ENCODE measurements at places on chromosomes 1 and 21.

DNA sequence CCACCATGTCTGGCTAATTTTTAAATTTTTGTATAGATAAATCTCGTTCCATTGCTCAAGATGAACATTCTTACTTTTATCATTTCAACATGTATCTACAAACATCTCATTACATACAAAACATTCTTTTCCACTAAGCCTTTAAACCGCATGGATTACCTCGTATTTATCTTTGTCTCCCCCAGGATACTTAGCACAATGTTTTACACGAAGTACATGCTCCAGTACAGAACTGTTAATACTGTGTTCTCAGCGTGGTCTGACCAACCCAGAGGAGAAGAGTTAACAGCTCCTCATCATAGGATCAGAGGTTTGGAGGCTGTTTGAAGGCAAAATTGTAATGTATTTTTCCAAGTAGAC is 7.4 kb downstream of the PIK3C2B start:
- DNase-seq = no peak

DNA sequence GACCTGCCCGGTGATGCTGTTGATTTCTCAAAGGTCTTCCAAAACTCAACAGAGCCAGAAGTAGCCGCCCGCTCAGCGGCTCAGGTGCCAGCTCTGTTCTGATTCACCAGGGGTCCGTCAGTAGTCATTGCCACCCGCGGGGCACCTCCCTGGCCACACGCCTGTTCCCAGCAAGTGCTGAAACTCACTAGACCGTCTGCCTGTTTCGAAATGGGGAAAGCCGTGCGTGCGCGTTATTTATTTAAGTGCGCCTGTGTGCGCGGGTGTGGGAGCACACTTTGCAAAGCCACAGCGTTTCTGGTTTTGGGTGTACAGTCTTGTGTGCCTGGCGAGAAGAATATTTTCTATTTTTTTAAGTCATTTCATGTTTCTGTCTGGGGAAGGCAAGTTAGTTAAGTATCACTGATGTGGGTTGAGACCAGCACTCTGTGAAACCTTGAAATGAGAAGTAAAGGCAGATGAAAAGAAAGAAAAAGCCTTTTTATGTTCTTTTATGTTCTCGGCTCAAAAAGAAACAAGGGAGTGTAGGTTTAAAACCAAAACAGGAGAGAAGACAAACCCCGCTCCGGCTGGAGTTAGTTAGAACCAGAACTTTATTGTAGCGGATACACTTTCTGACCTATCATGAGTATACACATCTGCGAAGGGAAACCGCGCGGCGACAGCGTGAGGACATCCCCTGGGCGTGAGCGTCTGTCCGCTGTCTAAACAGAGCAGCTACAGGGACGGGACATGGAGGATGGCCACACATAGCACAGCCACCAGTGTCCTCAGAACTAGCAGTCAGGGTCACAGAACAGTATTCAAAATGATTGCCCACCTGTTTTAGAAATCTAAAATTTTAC is 77.1 kb downstream of the PIK3CD start:
- DNase-seq = no peak

DNA sequence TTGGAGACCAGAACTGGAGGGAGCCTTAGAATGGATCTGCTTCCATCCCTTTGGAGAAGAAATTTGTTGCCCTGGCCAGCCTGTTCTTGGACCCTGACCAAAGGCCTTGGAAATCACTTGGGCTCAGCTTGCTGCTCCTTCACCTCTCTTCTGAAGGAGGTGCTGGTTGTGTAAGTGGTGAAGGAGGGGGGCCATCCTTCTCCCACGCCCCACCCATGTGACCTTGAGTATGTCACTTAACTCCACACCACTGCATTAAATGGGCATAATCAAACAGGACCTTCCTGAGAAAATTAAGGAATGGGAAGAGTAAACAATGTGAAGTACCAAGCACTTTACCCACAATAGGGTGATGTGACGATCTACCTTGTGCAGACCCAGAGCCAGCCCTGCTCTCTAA is 68.3 kb upstream of the GJB5 start:
- no peak for DNase-seq

DNA sequence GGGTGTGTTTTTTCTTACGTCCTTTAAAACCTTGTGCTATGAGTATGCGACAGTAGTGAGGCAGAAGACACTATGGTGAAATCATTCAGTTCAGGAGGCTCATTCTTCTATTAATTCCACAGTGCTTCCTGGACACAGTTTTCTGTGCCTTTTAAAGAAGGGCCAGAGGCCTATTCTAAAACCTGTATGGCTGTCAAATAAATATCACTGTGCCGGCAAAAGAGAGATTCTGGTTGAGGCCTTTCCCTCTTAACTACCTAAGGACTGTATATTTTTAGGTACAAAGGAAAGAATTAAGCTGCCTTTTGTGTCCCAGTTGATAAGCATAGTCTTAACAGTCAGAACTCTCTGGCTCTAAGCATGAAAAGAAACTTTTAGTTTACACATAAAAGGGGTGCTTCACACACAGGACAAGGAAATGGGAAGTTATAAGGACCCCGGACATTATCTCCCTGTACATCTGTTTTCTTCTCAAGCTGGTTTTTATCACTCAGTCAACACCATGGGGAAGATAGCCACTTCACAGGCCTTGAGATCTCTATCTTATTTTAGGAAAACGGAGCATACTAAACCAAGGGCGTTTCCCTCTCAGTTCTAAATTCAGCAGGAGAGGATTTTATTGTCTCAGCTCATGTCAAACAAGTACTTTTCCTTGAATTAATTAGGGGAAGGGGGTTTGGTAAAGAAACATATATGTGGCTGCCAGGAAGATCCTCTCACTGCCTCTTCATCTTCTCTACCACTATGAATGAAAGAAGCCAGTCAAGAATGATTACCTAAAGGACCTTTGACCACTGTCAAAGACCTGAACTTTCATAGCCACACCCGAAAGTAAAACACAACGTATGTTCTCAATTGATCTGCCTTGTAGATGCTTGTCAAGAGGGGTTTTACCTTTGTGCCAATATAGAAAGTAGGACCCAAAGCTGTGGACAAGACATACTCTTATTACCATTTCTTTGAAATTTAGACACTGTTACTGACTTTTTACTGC is 71.4 kb upstream of the HSPA13 start:
- DNase-seq = no peak

DNA sequence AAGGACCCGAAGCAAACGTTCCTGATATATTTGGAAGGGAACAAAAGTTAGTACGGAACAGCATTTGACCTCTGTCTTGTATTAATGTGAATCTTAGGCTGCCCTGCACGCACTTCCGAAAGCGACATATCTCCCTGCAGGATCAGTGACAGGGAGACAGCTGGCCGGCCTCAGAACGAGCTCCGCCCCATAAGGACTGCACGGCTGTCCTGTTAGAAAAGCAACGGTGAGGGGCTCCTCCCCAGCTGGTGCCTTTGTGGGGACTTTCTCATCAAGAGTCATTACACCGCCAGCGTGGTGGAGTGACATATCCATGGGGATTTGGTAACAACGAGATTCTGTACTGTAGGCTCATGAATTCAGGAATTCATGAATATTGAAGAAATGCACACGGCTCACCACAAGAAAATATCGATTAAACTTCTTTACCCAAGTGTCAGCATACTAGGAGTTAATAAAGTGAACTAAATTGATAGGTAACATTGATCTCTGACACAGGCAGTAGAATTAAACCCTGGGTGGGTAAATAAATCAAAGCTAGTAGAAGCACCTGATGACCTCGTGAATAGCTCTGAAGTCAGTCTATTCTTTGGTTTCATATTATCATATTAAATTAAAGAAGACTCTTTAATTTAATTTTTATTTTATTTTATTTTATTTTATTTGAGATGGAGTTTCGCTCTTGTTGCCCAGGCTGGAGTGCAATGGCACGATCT is 8.1 kb upstream of the GREM2 start:
- DNase-seq = peak; percentile 32

- DNase-seq = no peak
These were observed 80.9 kb upstream of the KIAA0040 start for GRCh38 chr1:175273376-175274031.

DNA sequence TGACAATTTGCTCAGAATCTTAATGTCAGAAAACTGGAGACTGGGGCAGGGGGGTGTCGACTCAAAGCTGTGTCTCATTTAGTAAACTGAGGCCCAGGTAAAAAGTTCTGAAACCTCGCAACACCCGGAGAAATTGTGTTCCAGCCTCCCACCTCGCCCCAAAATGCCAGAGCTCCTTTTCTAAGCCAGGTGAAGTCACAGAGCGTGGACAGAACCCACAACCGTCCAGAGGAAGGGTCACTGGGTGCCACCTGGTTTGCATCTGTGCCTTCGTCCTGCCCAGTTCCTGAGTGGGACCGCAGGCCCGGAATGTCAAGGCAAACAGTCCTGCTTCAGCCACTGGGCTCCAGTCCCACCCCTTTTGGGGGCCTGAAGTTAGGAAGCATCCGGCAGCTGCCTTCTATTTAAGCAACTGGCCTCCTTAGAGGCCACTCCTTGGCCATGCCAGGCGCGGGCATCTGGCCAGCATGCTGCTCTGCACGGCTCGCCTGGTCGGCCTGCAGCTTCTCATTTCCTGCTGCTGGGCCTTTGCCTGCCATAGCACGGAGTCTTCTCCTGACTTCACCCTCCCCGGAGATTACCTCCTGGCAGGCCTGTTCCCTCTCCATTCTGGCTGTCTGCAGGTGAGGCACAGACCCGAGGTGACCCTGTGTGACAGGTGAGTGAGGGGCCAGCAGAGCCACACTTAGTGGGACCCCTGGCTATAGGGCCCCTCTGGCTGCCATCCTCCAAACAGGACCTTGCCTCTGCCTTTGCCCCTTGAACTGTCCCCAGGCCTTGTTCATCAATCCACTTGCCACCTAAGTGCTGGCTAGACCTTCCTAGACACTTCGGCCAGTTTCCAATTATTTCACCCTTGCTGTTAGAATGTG is at the start of gene TAS1R1:
Gene TAS1R1 (plus strand): TSS at position 401 of the 872 bp plus-strand sequence. CDS start 67 bp downstream, at position 468.
- DNase-seq = peak; percentile 26

- DNase-seq = no peak
These were observed 43.1 kb upstream of the SGIP1 start for GRCh38 chr1:66490816-66491215.

DNA sequence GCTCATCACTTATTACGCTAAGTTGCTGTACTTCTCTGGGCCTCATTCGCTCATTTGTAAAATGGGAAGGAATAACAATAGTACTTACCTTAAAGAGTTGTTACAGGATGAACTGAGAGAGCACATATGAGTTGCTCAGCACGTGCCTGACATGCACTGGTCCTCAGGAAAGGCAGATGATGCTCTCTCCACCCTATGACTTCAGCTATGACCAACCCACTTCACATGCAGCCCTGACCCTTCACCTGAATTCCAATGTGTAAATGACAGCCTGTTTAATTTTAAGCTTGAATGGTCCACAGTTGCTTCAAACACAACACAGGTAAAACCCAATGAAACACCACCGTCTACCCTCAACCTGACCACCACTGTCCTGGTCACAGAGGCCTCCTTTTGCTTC is 32.9 kb downstream of the GADD45A start:
- DNase-seq = no peak

DNA sequence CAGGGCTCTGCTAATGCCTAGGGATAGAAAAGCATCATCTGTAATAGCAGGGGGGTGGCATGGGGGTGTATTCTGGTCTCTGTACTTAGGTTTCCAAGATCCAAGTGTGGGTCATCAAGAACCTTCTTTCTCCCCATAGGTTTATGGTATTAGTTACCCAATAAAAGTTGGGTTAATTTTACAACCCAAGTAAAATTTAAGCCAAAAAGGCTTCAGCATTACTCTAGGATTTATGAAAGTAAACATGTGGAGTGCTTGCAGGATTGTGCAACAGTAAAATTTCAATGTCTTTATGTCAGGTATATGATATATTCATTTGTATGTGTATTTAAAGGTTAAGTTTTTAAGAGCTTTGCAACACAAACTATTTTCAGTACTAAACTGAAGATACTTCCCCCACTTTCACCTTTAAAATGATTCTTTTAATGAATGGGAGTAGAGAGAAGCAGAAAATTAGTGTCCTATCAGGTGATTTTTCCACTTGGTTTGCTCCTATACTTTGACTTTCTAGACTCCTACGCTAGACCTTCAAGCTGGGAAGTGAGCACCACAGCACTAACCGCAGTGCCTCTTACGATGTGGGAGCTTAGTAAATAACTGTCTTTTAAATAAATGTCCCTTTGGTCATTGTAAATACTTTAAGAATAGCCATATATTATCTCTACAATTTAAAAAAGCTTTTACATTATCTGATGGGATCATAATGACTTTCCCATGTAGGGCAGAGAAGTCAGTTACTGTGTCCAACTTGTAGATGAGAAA is 67.8 kb upstream of the UBE2U start:
- peak; percentile 47 for DNase-seq

GRCh38 chr1:187067160-187067559 is 238.4 kb downstream of the PLA2G4A start:
- DNase-seq = no peak

- no peak for DNase-seq
These were observed 88.1 kb downstream of the GPATCH2 start for GRCh38 chr1:217542837-217543236.

DNA sequence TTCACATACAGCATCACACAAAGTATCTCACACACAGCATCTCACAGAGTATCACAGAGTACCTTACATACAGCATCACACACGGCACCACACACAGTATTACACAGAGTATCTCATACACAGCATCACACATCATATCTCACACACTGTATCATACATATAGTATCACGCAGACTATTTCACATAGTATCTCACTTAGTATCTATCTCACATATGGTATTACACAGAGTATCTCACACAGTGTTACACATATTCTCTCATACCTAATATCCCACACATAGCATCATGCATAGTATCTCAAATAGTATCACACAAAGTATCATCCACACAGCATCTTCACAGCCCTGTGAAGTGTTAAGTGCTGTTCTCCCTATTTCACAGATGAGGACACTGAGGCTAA is 121.5 kb upstream of the RAB4A start:
- no peak for DNase-seq

GRCh38 chr1:40620586-40621210 is 44.8 kb downstream of the RIMS3 start:
- no peak for DNase-seq

DNA sequence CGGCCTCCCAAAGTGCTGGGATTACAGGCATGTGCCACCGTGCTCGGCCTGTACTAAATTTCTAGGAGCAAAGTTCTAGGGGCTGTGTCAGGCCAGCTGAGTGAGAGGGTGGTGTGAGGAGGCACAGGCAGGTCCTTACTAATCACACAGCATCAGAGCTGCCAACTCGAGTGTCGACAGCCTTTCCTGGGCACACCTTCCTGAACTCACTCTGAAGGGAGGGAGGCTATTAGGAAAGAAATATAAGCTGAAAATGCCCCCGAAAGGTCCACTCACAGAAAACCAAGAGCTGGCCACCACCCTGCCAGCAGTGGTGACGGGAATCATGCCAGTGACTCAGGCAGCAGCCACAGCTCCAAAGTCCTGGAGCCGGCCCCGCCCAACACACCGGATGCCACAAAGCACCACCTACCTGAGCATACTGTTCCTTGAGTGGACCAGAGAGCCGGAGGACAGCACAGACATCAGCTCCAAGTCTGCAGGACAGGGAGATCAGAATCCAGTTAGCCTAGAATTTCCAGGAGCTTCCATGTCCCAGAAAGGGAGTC is 4.5 kb downstream of the PMVK start:
- no peak for DNase-seq

DNA sequence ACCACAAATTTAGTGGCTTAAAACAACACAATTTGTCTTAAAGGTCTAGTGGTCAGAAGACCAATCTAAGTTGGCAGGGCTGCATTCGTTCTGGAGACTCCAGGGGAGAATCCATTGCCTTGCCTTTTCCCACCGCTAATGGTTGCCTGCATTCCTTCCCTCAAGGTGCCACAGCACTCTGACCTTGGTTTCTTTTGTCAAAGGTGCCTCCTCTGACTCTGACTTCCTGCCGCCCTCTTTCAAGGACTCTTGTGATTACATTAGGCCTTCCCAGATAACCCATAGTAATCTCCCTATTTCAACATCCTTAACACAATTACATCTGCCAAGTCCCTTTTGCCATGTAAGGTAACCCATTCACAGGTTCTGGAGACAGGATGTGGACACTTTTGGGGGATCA is 145.3 kb downstream of the S1PR1 start:
- no peak for DNase-seq

Measured in right kidney (tissue), 9 donors.